ENCODE measurements at places on chromosomes 12 and 14.

DNA sequence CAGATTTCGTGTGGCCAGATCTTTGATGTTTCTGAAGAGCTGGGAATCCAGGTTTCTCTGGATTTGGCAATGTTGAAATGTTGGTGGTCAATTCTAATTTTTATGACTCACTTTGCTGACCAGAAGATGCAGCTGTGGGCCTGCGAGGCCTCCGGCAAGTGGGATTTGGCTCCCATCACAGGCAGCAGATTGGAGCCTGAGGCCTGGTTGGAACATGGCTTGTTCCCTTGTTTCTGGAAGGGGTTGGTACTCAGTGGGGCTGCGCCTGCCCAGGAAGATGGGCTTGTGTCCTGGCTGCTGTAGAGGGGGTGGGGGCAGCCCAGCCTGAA lies 23.1 kb downstream of the FBRSL1 start:
- no peak for DNase-seq

DNA sequence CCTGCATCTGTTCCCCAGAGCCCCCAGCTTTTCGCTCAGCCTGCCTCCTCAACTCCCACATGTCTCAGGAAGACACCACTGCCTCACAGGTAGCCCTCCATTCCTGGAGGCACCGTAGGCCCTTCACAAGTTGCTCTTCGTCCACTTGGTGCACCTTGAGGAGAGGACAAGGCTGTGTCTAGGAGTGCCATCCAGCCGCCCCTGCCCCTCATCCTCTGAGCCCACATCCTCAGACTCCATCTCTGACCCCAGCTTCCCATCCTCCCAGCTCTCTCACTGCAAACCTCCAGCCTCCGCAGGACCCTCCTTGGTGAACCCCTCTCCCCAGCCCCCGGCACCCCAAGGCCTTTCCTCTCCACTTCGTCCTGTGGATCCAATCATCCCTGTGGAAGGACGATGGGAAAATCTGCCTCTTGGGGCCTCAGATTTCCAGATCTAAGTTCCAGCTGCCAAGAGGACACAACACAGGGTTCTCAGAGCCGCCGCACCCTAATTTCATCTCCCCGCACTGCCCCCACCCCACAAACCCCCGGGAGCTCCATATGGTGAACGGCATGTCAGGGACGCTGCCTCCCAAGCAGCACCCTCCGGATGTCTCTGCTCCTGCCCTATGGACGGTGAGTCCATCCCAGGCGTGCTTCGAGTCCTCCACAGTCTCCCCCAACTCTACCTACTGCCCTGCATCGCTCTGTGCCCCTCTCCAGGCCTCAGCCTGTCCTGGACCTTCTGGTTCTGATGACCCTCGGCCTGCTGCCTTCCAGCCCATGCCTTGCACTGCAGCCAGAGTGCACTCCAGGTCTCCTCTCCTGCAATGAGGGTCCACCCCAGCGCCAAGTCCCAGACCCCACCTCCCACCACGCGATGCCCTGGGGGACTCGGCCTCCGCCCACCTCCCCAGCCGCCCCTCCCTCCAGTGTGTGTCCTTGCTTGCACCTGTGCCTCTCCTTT lies 314.1 kb upstream of the DIO3 start:
- DNase-seq: no peak

DNA sequence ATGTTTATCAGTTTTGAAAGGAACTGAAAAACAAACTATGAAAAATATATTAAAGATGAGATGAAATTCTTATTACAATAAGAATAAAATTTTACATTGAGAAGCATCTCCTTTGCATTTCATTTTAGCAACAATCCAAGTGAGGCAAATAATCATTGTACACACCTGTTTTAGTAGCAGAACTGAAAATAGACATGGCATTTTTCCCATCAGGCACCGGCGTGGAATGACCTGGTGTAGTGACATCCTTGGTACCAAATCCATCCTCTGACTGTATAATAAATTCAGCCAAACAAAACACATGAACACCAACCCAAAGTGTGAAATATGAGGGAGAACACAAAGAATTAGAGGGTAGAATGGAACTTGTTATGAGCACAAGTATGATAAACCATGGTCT lies 271.4 kb downstream of the MED13L start:
- DNase-seq: no peak

- DNase-seq: no peak
Measured at GRCh38 chr14:105168979-105169507, 467 bp upstream of the JAG2 start.

- DNase-seq: no peak
Measured at GRCh38 chr14:106875503-106875902, 1349.1 kb downstream of the TMEM121 start.

DNA sequence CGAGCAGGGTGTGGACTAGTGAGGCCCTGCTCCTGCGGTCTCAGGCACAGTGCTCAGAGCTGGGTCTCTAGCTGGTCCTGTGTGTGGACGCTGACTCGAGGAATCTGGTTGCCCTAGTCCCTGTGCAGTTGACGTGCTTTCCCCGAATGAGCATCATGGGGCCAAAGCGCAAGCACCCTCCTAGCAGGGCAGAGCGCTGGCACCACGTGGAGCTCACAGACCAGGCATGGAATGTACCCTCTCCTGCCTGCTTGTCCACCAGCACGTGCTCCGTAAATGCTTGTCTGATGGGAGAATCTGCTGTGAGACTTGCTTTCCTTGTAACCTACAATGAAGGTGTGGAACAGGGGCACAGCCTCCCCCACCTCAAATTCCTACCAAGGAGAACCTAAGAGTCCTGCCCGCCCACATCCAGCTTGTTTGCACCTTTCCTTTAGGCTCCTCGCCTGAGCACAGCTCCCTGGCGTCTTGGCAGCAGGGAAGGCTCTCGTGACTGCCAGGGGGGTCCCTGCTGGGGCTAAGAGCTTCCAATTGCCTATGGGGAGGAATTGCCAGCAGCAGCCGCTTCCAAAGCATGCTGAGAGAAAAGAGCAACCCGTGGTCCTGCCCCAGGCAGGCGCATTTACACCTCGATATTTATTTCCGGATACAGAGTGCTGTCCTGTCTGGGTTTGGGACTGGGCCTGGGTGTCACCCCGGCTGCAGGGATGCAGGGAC lies 125.0 kb downstream of the PIWIL1 start:
- DNase-seq: no peak

- DNase-seq: no peak
Measured at GRCh38 chr12:55692631-55693322, 14.9 kb downstream of the ITGA7 start.

- DNase-seq: no peak
Measured at GRCh38 chr12:95004610-95005009, 1.1 kb upstream of the NDUFA12 start.

GRCh38 chr12:104317538-104318210 lies 14.1 kb downstream of the EID3 start:
- no peak for DNase-seq

DNA sequence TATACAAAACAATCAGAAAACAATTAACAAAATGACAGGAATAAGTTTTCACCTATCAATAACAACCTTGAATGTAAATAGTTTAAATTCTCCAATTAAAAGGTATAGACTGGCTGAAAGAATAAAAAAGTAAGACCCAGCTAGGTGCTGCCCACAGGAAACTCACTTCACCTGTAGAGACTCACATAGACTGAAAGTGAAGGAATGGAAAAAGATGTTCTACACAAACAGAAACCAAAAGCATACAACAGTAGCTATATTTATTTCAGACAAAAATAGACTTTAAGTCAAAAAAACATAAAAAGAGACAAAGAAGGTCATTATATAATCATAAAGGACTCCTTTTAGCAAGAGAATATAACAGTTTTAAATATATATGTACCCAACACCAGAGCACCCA lies 152.4 kb upstream of the PWP1 start:
- no peak for DNase-seq

GRCh38 chr14:94486883-94487282 lies 10.9 kb upstream of the SERPINA9 start:
- DNase-seq: no peak

DNA sequence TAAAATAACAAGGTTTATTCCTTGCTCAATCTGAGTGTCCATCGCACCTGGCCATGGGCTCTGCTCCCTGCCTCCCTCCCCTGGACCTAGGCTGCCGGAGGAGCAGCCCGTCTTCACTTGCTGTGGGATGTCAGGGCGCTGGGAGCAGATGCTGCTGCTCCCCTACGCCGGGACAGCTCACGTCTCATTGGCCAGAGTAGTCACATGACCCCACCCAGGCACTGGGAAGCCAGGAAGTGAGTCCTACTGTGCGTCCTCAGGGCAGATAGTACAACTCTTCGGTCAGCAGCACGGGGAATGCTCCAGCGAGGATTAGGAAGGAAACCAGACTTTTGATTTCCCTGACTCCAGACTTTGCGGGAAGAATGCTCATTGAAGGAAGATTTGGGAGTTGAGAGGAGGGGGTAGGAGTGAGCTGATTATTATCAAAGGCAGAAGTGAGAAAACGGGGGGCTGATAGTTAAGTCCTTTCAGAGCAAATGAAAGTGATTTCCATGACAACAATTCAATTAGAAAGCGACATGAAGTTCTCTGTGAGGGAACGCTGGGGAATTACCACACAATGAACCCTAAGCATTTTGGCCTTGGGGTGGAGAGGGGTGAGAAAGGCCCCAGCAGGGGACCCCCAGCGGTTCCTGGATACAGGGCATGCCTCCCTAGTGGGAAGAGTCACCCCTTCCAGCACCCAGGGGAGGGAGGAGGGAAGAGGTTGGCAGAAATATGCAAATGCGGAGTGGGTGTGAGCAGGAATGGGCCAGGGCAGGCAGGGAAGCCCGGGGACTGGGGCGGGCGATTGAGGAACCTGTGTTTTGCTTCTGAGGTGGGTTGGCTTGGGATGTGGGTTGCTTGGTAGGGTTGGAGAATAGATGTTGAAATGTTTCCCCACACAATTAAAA lies 215.5 kb downstream of the AACS start:
- DNase-seq: no peak

GRCh38 chr12:94242901-94243300 lies 94.5 kb downstream of the PLXNC1 start:
- DNase-seq: no peak

DNA sequence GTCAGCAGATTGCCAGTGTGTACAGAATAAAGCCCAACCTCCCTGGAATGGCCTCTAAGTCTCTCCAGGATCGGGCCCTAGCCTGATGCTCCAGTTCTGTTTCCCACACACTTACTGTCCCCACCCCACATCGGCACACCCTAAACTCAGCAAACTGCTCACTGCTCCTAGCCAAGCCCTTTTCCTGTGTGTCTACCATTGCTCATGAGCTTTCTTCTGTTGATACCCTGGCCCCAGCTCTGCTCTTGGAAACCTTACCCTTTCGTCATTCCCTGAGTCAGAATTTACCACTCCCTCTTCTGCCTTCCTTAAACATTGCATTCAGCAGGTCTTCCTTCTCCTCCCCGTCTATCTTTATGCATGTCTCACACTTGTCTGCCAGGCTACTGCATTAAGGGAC lies 158.9 kb downstream of the TMX1 start:
- no peak for DNase-seq

DNA sequence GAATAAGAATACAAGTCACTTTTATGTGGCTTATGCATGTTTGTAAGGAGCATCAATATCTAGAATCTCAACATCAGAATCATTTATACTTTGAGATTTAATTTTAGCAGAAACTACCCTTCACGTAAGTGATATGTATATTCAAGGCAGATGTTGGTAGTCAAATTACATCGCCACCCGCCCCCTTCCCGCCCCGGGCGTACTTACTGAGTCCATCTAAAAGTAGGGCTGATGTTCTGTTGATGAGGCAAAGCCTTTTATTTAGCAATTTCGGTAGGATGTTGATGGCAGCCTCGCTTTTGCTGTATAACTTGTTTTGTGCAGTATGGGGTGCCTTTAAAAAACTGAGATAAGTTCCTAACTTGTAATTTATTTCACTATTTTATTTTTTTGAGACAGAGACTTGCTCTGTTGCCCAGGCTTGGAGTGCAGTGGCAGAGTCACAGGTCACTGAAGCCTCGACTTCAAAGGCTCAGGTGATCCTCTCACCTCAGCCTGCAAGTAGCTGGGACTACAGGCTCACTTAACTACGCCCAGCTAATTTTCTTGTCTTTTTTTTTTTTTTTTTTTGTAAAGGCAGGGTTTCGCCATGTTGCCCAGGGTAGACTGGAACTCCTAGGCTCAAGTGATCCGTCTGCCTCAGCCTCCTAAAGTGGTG lies 30.8 kb downstream of the KTN1 start:
- no peak for DNase-seq

DNA sequence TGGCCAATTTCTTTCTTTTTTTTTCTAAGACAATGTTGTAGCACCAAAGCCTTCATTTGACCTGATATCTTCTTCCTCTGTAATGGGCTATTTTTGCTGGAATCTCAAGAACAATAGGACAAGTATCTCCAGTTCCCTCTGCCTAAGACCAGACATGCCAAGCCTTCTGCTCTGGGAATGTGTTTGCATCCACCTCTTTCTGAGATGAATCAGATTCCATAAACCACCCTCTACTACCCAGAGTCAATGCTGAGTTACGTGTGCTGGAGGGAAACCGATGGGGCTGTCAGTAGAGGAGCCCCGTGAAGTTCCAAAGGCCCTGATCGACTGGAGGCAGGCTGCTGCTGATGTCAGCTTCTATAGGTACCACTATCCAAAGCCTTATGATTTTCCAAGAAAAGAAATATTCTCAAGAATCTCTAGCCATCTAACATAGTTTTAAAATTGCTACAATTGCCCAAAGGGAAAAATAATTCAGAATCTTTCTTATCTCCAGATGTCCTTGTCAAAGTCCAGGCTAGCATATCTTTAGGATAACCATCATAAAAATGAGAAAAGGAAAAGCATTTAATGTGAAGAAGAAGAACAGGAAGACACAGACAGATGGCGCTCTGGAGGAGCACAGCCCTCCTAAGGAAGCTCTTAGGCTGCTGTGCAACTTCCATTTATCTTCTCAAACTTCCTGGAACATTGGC lies 101.9 kb downstream of the SLC8A3 start:
- DNase-seq: no peak

DNA sequence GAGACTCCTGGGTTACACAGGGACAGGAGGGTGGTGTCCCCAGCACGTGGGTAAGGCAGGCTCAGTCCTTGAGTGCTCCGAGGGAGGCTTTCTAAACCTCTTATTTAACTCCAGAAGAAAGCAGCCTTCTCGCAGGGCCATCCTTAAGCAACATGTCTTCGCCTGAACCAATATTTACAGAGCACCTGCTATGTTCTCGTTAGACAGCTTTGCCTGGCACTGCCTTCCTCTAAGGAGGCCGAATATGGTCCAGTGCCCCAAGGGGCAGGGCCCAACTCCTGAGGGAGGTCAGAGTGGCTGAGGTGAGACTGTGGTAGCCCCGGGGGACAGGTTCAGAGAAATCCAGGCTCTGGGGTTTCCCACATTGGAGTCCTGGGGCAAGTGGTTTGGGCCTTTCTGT lies 2.1 kb upstream of the SCARB1 start:
- DNase-seq: no peak

DNA sequence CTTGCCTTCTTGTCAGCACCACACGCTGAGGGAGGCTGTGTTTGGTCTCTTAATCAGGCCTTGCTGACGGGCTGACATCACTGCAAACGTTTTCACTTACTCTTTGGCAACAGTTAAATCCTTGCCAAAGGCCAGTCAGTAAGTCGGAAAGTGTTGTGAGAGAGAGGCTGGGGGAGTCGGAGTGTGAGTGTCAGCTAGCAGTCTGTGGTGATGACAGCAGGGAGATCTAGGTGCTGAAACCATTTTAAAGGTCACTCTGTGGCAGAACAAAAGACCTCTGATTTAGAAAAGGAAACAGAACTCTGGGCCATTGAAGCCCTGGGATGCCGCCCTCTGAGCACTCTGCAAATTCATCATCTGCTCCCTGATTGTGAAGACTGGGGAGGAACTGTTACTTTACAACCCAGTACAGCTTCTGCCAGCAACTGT lies 143.5 kb downstream of the PAX9 start:
- DNase-seq: no peak

GRCh38 chr14:102508774-102509745 lies 516 bp downstream of the ANKRD9 start:
- DNase-seq: no peak

- no peak for DNase-seq
Measured at GRCh38 chr12:46659032-46659650, 166.7 kb downstream of the SLC38A4 start.

Measured in COLO829 (cell line).